ENCODE measurements at places on chromosomes 7 and 10.

GRCh38 chr10:34606890-34607289 is 208.2 kb downstream of the PARD3 start:
- no peak for DNase-seq

GRCh38 chr10:31219306-31219705 is 99.7 kb upstream of the ZEB1 start:
- DNase-seq: peak; percentile 8

DNA sequence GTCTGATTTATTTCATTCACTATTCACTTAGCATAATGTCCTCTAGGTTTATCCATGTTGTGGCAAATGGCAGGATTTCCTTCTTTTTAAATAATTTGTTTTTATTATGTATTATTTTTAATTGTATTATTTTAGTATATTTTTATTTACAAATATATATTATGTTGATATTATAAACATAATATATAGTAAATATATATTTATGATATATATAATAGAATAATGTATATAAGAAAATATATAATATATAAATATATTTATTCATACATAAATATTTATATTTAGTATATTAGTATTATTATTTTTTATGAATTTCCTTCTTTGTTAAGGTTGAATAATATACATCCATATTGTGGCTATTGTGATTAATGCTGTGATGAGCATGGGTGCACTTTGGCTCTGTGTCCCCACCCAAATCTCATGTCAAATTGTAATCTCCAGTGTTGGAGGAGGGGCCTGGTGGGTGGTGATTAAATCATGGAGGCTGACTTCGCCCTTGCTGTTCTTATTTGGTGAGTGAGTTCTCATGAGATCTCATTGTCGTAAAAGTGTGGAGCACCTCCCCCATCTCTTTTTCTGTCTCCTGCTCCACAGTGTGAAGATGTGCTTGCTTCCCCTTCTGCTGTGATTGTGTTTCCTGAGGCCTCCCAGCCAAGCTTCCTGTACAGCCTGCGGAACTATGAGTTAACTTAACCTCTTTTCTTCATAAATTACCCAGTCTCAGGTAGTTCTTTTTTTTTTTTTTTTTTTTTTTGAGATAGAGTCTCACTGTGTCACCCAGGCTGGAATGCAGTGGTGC is 52.3 kb upstream of the CYP2C18 start:
- DNase-seq: no peak

DNA sequence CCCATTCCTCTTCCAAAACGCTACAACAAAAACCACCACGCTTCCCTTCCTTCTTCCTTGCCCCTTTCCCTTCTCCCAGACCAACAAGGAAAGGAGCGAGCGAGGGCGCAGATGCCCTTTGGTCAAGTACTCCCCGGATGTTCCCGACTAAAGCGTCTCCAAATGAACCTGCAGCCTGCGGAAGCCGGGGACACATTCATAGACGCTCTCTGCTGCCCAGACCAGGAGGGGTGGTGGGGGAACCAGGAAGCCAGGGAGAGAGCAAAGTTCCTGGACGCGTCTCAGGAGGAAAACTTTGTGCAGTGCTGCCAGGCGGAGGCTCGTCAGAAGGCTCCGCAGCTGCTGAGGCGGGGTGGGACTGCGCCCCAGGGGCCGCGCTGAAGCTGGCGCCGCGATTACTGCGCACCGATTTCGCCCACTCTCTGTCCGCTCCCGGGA is 754 bp downstream of the SEMA3D start:
- DNase-seq: peak; percentile 59

- no peak for DNase-seq
Observed at GRCh38 chr10:111543854-111544253, 467.0 kb downstream of the ADRA2A start.

- DNase-seq: no peak
Observed at GRCh38 chr10:125159486-125159931, 854 bp downstream of the CTBP2 start.

DNA sequence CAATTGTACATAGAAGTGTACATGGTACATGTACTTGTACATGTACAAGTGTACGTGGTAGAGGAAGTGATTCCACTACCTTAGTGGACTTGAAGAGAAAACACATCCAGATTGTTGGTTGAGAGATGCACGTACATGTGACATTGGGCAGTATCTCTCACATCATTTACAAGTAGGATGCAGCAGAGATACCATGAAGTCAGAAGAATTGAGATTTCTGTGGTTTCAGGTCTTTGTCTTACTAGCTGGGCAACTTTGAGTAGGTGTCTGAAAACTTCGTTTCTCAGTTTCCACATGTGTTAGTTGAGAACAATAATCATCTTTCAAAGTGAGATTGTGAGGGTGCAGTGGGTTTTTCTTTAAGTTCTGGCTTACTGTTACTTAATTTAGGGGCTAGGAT is 21.5 kb downstream of the CLDN12 start:
- DNase-seq: no peak

DNA sequence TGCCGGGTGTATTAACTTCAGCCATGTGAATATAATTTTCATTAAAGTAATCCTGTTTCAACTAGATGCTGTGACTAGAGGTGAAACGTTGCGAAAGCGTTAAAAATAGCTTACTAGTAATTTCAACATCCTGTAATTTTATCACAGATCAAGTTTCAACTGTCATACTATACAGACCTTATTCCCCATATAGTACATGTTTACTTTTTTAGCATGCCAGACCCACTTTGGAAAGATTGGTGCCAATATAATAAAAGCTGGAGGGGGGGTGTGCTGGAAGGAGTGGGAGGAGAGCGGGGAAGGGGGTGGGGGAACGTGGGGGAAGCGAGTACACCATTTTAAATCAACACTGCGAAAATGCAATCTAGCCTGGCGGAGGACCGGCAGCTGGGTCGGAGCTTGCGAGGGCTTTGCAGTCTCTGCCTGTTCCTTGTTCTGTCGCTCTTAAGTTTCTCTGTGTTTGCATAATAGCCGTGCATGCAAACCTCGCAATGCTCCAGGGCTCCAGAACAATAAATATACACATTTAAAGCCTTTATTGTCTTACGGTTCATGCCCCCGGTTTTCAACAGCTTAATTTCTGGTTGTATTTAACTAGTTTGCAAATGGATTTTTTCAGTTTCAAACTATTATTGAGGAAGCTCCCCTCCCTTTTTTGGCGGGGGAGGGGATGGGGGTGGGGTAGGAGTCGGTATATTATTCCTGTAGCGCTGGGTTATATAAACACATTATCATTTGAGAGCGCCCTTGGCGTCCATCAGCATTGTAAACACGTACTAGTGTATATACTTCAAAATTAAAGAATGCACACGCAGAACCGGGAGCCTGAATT is 1.3 kb upstream of the ARID5B start:
- DNase-seq: peak; percentile 85

Data from fibroblast of gingiva (primary cell).